ENCODE measurements at places on chromosomes 7 and 10.
A peak's percentile ranks its signal among the peaks of the same experiment; 100 is the strongest.

DNA sequence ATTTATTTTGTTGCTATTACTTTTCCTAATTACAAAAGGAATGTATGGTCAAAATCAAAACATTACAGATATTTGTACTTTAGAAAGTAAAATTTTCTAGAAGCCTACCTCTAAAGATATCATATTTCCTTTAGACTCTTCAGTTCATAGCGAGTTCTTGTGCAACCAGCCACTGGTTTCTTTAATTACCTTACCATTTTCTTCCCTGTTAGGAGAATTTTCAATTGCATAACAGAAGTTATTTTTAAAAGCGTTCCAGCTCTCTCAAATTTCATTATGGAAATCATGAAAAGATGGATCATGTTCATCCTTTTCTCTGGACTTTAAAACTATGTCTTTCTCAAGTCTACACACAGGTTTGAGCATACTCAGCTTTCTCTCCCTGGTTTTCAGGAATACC lies 5.0 kb upstream of the TRUB1 start:
- DNase-seq = no peak

- no peak for DNase-seq
Observed at GRCh38 chr10:98404571-98405359, 10.2 kb downstream of the PYROXD2 start.

DNA sequence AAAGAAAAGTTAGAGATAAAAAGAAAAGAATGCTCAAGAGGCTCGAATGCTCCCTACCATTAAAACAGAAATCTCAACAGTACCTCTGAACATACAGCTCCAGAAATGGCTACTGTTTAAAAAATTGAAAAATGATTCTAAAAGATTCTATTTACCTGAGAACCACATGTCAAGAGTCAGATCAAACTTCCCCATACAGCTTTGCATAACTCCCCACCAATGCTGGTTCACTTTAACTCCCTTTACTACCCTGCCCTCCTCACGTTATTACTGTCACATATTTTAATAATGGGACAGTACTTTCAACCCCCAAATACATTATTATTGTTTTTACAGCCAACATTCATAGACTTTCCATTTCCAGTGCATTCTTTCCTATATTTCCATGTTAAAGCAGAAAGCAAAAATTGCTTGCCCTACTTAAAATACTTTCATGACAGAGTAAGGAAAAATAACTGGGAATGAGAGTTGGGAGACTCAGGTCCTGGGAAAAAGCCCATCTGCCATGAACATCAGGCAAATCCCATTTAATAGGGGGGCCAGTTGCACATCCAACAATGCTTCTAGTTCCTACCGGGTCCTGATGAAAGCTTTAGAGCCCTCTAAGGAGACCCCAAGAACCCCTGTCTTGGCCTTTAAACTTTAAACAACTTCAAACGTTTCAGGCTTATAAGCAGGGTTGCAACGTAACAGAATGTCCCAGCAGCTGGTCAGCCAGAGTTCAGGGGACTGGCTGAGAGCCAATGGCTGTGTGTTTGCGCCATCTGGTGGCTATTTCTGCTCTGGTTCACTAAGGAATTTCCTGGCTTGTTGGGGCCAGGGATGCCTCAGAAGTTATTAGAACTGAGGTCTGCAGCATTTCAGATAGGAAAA lies 247.4 kb downstream of the ELMO1 start:
- peak; percentile 26 for DNase-seq

- no peak for DNase-seq
Observed at GRCh38 chr10:75926763-75927162, 495.3 kb downstream of the LRMDA start.

DNA sequence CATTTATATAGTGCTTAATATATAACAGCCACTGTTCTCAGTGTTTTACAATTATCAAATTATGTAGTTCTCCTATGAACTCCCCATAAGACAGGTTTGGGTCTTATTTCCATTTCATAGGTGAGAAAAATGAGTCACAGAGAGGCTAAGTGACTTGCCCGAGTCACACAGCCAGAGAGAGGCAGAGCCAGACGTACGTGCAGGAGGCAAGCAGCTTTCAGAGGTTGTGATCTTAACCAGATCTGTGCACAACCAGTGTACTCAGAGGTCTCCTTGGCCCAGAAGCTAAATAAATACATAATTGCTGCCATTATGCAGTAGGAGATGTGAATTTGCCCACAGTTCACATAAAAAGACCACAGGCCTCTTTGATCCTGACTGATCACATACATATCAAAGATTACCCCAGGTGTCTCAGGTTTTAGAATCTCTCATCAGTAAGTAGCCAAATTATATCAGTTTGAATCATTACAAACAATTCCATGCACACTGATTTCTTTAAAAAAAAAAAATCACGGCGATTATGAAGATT lies 304.7 kb upstream of the AOAH start:
- no peak for DNase-seq

DNA sequence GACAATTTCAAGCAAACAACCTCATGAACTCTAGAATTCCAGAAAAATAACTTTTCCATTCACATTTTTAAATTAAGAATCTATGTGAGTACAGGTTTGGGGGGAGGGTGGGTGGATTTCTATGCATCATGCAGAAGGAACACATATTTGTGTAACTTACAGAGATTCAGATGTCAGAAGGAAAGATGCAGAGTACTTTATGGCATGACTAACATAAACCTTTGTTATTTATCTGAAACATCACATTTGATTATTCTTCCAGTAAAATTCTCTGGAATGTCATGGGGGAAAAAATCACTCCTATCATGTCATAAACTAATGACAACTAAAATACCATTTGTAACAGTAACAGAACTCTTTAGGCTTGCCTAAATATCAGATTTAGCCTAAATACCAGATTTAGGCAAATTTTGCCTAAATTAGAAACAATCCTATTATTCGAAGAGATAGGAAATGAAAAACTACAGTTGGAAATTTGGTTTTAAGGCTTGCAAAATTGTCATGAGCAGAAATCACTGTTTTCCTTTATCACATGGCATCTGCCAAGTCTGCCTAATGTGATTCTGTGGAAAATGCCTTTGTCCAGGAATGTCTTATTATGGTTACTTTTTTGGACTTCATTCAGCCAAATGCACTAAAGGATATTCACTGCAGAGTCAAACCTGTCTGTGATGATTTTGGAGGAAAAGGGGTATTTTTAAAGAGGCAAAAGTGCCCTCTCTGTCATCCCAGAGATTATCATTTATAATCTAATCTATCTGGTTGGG lies 527.7 kb upstream of the CELF2 start:
- no peak for DNase-seq

DNA sequence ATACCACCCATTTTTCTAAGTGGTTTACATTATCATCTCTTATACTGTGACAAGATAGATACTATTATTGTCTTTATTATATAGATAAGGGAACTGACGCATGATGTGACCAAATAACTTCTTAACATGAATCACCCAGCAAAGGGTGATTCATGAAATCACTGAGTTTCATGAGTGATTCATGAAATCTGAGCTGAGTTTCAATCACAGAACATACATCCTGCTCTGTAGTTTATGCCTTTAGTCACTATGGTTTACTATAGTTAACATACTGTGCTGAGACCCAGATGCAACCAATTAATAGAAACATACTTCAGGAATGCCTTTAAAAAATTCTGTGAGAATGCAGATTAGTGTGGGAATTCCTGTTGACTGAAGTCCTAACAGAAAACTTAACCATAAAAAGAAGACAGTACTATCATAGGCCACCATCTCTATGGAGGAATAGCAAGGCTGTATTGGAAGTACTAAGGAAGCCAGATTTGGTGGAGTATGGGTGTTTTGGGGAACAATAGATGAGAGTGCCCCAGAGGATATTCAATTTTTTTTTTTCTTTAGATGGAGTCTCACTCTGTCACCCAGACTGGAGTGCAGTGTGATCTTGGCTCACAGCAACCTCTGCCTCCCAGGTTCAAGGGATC lies 43.1 kb upstream of the SEMA3A start:
- DNase-seq = no peak

- no peak for DNase-seq
Observed at GRCh38 chr10:61411706-61412105, 41.5 kb downstream of the TMEM26 start.

DNA sequence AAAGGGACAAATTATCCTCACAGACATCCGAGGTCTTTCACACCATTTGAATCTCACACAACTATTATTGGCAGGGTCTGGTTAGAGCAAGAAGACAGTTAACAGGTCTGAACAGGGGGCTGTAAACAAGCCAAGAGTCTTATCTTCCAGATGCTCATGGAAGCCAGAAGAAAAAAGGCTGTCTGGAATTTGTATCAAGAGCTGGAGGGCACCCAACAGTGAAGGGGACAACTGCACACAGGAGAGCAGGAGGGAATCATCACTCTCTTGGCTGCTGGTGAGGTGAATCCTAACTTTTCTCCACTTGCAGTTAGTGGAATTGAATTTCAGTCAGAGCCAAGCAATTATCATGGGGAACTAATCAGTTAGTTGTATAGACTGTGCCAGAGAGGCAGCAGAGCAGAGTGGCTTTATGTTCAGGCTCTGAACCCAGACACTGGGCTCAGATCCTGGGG lies 880.2 kb upstream of the AUTS2 start:
- DNase-seq = no peak

DNA sequence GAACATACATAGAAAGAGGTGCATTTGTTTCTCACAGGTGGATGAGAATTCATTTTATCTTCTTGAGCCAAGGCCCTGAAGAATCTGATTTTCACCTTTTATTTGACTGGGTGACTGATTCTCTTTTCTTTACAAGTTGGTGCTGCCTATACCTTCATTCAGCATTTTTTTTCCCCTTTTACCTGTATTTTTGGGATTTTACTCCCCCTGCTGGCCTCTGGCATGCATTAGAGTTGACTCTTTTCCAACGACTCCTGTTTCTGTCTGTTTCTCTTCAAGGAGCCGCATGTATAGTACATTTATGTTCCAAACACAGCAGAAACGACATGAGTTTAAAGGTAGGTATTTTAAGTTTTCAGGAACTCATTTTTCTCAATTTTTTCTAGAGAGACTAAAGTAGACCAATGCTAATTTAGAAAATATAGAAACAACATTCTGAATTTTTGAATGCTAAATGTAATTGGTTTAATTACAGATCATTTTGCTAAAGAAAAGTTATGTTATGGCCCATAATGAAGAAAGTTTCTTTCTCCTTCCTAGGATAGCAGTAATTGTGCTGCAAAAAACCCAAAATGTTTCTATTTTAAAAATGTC lies 149.8 kb upstream of the HDAC9 start:
- peak; percentile 17 for DNase-seq

DNA sequence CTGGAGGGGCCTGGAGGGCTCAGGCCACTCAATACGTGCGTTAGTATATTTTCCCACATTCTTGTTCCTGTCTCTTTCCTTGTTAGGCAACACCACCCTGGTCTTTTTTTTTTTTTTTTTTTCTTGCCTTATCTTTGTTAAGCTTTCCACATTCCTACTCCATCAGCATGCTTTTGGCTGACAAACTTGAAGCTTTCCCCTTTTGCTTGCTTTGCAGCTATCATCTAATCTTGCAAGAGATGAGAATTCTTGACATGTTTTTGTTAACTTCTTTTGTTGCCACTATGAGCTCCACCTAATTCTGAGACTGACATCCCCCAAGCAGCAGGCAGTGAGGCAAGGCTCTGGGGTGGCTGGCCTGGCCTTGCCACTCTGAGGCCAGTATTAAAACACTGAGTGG lies 52.5 kb upstream of the NRP1 start:
- DNase-seq = no peak

GRCh38 chr10:3741688-3742461 lies 43.1 kb downstream of the KLF6 start:
- DNase-seq = no peak

DNA sequence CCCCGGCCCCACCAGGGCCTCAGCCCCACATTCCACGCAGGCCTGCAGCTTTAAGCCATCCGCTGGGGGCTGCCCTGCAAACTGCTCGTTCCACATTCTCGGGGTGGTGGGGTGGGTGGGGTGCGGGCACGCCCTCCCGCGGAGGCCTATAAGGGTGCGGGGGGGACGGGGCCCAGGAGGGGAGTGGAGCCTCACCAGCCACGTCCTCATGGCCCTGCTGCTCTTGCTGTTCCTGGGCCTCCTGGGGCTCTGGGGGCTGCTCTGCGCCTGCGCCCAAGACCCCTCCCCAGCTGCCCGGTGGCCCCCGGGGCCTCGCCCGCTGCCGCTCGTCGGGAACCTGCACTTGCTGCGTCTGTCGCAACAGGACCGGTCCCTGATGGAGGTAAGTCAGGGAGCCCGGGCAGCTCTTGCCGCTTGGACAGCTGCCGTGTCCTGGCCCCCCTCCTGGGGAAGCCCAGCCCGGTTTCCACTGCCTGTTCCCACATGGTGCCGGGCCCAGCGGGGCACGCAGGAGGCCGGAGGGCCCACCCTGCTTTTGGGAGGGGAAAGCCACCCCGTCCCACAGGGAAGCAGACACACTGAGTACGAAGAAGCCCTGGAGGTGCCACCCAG lies at the start of gene CYP2W1:
CYP2W1 (plus strand) TSS at position 178 of the 612 bp plus-strand sequence; CDS start at position 209, 31 bp downstream.
- no peak for DNase-seq

- no peak for DNase-seq
Observed at GRCh38 chr7:134083766-134084487, 43.2 kb upstream of the LRGUK start.

GRCh38 chr10:97903128-97904017 lies 53.7 kb downstream of the GOLGA7B start:
- DNase-seq = no peak

DNA sequence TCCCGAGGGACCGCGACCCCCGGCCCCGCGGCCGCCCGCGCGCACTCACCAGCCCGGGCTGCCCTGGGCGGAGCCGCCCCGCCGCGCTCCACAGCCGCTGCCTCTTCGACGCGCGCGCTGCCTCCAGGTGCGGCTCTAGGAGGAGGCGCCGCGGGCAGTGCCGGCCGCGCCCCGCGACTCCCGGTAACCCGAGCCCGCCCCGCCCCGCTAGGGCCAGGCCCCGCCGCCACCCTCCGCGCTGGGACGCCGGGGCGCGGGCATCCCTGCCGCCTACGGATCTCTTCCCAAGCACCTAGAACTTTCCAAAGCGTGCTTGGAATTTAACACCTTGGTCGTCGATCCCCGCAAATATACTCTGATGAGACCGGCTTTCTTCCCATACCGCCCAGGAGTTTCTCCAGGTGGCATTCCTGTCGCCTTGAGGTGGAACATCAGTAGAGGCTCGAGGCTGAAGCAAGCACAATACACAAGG lies at the start of gene SLC26A5:
SLC26A5 (minus strand) TSS at position 159 of the 472 bp plus-strand sequence. CDS start 24,693 bp downstream, outside the sequence.
- no peak for DNase-seq

DNA sequence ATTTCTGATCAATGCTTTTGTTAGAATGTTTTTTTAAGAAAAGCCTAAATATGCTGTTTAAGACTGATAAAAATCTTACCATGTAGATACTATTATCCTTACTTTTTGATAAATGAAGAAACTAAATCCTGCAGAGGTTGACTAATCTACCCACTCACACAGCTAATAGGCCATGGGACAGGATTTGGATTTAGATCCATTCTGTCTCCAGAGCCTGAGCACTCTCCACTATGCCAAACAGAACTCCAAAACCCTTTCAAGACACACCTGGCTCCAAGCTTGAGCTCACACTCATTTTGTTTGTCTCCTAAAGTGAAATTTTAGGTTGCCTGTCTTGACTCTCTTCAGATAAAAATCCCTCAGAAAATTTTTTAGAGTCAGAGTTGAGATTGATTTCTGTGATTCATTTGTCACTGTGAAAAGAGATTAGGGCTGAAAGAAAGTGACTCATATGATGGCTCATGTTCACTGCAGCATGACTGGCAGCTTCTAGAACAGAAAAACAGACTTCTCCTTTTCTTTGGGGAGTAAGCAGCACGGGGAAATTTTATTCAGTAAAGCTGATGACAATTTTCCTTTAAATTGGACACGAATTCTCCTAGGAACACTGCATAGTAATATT lies 132.3 kb upstream of the POT1 start:
- DNase-seq = no peak
